ENCODE measurements at places on chromosomes 3 and 15. TPM values are rescaled to one million over a fixed set of nuclear protein-coding genes. Genes with fewer than 3 reads are reported as not detected.

The SGO1 gene
- total RNA-seq, result 12.2 TPM

The ITIH3 gene
- total RNA-seq, result not detected

The CMTM7 gene
- total RNA-seq, result 14.3 TPM

The PROS1 gene
- total RNA-seq, result 15.6 TPM

Data from MCF 10A (cell line).